Renal cortical epithelial cell (primary cell): ENCODE measurements at places on chromosomes 6 and 20.

DNA sequence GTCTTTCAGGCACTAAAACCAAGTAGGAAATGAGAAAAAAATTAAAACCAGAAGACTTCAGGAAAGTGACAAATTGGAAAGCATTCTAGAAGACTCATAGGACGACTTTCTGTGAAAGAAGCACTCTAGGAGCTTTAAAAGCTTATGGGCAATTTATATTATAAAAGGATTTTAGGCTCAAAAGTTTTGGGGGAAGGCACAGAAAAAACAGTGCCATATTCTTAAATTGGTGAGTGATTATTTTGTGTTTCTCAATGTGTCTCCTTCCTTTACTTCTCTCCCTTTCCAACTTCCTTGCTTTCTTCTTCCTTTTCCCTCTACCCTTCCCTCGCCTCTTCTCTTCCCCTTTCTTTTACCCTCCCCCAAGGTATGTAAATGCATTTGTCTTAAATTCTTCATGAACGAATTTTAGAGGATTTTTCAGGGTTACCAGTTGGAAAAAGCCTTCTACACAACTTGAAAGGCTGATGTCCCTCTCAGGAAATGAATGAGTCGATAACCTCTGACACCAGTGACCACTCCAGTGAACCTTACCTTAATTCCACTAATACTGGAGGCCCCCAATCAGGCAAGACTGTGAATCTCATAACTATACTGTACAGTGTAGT is 2.6 kb upstream of the LIN28B start:
- DNase-seq = no peak

DNA sequence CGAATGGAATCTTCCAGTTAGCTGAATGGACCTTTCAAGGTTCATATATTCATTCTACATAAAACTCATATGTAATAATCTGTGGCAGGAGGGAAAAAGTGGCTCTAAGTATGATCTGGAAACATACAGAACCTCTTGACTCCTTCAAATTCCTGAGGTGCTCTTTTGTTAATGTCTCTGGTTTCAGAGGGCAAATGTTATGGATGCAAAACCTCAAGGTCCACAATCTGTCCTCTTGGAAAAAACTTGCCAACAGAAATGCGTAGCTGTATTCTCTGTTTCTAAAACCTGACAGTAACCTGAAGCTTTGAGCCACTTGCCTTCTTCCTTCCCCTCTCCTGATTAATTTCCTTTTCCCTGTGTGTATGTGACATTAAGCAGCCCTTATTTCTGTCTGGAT is 80.9 kb upstream of the SUPT3H start:
- DNase-seq = no peak

DNA sequence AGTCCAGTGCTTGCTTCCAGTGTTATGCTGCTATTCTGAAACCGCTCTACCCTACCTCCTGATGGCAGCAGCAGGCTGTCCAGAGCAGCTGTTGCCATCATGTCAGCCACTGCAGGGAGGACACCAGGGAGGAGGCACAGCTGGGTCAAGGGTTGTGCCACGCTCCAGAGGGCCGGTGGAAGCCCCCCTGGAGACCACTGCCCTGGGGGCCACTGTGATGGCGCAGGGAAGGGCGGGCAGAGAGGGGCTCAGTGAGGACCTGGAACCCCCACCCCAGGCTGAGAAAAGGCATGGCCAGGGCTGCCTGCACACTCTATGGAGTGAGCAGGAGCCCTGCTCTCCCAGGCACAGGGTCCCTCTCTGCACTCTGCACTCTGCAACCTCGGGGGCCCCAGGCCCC is 271.3 kb upstream of the BTBD3 start:
- no peak for DNase-seq

- no peak for DNase-seq
Observed at GRCh38 chr6:11392778-11393507, 144.6 kb upstream of the TMEM170B start.

- peak; percentile 63 for DNase-seq
Observed at GRCh38 chr6:136289327-136289578, 393 bp downstream of the BCLAF1 start.

DNA sequence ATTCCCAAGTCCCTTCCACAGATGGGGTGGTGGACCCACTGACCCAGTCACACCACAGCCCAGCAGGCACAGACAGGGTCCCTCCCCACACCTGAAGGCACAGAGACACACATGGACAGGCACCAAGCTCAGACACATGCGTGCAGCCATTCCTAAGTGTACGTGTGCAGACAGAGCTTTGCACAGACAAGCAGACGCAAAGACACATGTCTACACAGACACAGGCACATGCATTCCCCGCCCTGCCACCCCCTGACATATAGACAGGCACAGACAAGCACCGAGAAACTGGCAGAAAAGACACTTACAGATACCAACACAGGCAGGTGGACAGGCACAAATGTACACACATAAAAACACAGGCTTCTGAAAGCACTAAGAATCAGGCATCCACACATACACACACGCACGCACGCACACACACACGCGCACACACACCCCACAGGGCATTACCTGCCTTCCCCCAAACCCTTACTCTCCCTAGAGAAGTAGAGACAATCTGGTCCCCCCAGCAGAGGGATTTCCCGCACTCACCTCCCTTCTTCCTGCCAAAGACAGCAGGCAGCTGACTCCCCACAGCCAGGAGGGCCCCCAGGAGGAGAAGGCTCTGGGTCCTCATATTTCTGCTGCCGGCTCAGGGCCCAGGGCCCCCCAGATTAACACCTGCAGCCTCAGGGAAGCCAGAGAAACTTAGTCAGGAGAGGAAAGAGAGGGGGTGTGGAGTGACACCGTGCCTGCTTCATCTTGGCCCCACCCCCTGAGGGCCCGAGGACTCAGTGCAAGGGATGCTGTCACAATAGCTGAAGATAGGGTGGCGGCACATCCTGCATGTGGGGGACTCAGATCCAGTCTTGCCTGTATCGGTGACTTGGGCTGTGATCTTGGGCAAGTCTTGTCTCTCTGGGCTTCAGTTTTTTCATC is at the start of gene WFDC5:
TSS of gene WFDC5 (minus strand) at position 710 of the 921 bp plus-strand sequence. CDS start at position 619, 91 bp downstream.
- DNase-seq = no peak

- DNase-seq = no peak
Observed at GRCh38 chr6:69868252-69868804, 2.0 kb downstream of the COL19A1 start.

DNA sequence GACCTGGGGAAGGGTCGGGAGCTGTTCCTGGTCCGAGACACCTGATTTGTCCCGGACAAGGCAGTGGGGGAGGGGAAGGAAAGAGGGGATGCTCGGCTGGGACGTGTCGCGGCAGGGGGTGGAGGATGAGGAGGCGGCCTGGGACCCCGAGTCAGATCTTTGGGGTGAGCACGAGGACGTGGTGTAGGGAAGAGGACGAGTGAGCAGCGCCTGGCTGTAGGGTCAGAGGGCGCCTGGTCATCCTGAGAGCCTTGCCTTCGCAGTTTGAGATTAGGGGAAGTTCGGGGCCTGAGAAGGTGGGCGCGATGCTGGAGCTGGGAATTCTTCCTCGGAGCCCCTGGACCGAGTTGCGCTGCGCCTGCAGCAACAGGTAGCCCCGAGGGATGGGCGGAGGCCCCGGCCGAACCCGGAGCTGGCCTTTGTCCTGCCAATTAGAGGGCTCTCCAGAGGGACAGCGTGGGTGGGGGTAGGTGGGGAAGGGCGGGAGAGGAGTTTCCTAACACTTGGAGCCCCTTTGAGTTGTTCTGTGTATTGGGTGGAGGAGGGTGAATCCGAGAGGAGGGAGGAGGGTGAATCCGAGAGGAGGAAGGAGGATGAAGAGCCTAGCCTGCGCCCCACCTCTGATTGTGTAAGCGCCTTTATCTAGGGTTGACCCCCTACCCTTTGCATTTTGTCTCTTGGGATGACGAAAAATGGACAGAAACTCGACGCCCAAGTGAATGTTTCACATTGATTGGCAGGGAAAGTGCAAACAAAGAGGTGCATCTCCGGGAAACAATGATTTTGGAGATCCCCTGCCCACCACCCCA is 72.0 kb downstream of the SOX4 start:
- DNase-seq = no peak

- DNase-seq = no peak
Observed at GRCh38 chr6:144305985-144306384, 20.9 kb downstream of the UTRN start.

GRCh38 chr6:114862064-114862463 is 519.2 kb upstream of the HS3ST5 start:
- DNase-seq = no peak

GRCh38 chr6:129632172-129632613 is 77.8 kb downstream of the ARHGAP18 start:
- no peak for DNase-seq

DNA sequence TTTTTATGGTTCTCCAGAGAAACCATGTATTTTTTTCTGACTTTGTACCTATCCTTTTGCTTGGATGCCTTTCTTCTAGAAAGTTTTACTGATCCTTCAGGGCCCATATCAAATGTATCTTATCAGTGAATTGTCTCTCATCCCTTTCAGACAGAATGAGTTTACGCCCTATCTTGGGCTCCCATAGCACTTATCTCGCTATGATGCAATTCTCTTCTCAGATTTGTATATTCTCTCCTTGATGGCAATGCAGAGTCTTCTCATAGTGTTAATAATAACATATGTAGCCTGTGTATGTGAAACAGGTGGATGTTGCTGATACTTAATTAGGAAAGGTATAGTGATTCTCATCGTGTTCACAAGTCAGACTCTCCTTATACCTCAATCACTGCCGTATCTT is 336.2 kb downstream of the UTRN start:
- DNase-seq = no peak

DNA sequence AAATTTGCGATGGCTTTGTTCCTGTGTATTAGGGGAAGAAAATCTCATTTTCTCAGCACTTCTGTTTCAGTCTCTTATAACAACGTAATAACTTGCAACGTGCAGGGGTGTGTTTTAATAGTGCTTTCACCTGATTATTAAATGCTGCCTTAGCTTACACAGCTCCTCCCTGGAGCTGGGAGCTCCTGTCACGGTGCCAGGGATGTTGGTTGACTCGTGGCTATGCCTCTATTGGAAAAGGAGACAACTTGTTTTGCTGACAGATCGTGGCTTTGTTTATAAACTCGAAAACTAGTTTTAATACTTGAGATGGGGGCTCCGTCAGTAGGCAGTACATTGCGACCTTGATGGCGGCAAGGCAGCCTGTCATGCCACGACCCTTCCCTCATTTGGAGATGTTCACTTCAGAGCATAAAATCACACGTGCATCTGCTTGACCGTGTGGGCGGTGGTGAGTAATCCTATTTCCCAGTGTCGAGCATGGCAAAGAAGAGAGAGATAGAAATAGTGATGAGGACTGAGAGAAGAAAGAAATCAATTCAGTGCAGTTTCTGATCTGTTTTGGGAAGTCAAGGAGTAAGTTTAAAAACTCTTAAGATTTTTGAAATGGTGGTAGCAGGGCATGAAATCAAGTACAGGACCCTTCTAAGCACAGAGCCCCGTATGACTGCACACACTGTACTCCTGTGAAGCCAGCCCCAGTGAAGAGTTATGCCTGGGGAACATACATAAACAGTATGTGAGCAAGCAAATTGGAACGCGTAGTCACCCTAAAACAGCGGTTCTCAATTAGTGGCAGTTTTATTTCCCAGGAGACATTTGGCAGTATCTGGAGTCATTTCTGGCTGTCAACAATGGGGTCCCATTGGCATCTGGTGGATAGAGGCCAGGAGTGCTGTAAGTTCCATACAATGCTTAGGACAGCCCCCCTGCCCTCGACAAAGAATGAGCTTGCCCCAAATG is 147.2 kb downstream of the DOK5 start:
- no peak for DNase-seq

GRCh38 chr6:137218473-137218916 is 690 bp downstream of the IFNGR1 start:
- peak; percentile 78 for DNase-seq

DNA sequence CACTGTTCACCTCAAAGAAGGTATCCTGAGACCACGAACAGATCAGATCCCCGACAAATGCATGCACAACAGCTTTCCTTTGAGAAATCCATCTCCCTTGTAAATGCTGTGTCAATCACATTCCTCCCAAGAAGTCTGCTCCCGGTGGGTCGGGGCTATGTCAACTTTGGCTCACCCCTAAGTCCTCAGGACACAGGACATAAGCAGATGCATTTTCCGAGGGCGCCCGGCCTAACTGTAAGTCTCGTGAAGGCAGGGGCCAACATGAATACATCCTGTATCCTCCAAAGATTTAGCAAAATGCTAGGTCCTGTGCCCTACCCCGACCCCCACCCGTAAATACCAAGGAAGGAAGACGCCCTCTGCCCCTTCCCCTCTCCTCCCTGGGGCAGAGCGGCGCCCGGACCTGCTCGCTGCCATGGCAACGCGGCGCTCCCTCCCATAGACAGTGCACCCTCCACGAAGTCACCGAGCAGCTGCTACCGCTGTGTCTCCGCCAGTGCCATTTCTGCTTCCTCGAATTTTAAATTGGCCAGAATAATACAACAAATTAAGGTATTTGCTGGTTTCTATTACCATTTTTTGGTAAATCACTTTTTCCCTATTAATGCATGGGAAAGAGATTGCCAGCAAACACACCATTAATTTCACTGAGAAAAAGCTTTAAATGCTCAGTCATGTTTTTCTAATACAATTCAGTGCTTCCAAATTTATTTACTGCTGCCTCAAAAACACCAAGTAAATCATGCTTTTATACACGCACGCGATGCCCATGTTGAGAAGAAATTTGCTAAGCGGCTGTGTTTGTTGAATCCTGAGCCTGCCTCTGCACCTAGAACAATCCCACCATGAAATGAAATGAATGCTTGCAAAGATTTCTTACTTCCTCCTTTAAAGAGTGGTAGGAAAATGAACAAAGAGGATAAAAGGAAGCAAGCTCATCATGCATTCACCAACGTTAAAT is 100.6 kb downstream of the PCSK2 start:
- DNase-seq = no peak

DNA sequence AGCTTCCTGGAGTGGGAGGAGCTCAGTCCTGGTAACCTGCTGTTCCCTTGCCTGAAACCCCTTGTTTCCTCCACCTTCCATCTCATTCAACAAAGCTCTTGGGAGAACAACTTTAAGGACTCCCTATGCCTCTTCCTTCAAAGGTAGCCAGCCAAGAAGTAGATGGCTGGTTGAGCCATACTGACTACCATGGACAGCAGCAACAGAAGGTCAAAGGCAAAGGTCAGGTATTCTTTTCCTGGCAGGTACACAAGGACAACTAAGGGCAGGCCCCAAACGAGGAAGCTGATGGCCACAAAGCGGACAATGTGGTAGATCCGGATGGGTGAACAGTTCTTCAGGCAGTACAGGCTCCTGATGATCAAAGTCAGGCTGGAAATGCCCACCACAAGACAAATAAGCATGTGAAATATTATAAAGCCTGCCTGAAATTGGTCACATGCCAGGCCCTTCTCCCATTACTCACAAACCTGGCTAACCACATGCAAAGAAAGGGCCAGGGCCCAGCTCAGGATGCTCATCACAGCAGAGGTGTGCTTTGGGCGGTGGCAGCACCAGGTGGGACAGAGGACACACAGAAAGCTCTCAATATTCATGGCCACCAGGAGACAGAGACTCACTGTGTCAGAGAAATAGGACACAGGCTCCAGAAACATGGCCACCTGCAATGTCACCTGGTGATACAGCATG is 21.7 kb downstream of the UBD start:
- no peak for DNase-seq

DNA sequence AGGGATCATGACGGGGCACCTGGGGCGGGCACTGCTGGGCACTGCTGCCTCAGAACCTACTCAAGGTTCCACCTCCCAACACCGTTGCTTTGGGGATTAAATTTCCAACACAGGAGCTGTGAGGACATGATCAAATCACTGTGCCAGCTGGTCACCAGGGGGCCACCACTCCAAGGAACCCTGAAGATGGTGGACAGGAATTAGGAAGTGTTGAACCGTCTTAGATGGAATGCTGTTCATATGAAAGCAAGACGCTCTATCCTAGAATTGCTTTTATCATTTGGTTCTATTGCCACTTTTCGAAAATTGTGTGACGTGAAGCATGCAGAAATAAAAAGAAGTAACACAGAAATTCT is 140.3 kb downstream of the DLL1 start:
- DNase-seq = no peak

GRCh38 chr6:8017705-8018104 is 46.5 kb downstream of the BLOC1S5 start:
- no peak for DNase-seq
